GM12878 (cell line): ENCODE measurements at places on chromosomes 12 and 14.

GRCh38 chr12:104850781-104851180 is 107.3 kb downstream of the SLC41A2 start:
- DNase-seq, result no peak

GRCh38 chr12:13218641-13219040 is 22.1 kb downstream of the EMP1 start:
- no peak for DNase-seq

DNA sequence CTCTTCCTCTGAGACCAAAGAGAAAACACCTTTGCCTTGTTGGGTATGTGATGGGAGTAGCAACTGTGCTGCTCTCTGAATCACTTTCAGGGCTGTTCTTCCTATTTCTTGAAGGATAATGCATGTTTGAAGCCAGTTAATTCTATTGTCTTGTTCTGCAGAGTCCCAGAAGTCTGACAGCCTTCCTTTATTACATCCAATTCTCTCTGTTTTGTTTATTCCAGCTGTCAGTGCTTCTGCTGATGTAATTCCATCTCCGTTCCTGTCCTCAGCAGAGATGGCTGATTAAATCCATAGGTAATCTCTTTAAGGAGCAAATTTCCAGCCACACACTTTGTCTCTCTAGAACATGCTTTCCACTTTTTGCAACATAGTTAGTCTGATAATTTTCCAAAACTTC is 59.7 kb downstream of the MGAT4C start:
- no peak for DNase-seq

DNA sequence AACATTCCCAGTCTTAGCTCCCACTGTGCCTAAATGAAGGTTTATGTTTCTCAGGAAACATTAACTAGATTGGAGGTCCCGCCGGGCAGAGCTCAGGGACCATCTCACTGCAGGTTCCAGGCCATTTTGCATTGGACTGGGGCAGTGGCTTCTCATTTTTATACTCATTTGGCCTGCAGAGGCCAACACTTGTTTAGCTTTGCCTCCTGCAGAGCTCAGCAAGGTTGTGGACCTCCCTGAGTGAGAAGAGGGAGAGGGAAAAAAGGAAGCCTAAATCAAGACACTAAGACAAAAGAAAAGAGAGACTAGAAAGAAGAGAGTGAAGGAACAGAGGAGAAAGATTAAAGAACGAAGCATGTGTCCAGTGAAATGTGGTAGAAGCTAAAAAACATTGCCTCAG is 280.3 kb downstream of the AKAP6 start:
- no peak for DNase-seq

DNA sequence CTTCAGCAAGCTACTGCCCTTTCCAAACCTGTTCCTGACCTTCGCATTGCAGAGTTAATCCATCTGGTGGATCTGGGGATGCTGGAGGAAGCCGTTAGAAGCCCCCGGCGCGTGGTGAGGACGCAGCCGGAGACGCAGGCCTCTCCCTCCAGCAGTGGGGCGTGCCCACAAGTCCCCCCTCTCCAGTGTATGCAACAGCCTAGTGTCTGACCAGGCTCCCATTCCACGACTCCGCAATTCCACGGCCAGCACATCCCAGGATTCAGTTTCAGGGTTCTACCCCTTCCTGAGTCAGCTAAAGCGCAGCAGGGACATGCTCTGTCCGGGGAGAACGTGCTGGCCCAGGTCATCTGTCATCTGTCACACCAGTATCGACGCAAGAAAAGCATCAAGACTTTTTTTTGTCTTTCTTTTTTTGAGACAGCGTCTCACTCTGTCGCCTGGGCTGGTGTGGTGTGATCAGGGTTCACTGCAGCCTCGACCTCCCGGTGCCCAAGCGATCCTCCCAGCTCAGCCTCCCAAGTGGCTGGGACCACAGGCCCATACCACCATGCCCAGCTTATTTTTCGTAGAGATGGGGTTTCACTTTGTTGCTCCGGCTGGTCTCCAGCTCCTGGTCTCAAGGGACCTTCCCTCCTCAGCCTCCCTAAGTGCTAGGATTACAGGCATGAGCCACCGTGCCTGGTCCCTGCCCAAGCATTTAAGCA is 8.0 kb upstream of the DYNC1H1 start:
- DNase-seq, result no peak

- DNase-seq, result no peak
These were observed 1.7 kb downstream of the SLC2A3 start for GRCh38 chr12:7934091-7934888.

- DNase-seq, result no peak
These were observed 106.1 kb downstream of the PTPN11 start for GRCh38 chr12:112524676-112525425.

DNA sequence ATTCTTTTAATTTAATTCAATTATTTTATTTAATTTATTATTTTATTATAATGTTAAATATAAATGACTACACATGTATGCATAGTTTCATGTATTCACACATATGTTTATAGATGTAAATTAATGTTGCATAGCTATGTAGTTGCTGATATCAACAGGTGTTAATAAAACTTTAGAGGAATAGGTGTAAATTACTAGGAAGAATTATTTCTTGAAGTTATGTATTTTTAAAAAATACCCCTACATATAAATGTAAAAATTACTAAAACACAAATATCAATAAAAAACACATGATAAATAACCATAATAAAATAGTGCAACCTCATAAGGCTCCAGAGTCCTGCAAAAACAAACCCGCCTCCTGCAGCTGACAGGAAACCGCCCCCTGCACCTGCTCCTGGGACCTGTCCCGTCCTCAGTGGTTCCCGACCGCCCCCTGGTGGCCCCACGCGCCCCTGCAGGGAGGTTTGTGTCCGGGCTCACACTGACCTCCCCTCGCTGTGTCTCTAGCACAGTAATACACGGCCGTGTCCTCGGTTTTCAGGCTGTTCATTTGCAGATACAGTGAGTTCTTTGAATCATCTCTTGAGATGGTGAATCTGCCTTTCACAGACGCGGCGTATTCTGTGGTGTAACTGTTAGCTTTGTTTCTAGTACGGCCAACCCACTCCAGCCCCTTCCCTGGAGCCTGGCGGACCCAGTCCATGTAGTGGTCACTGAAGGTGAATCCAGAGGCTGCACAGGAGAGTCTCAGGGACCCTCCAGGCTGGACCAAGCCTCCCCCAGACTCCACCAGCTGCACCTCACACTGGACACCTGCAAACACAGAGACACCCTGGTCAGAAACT is 1264.0 kb downstream of the TMEM121 start:
- DNase-seq, result no peak

DNA sequence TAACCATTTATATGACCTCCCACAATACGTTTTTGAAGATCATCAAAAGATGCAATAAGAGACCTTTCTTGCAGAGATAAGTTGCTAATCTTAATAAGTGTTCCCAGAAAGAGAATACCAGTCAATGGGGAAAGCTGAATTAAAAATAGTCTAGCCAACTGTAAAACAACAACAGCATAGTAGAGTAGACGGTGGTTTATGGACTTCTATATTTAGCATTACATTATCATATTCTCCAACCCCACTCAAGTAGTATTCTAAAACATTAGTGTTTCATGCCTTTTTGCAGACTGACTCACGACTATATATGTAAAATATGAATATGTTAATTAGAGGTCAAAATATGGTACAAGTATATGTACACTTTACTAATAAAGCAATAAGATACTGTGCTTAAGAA is 218.9 kb downstream of the MED13L start:
- DNase-seq, result no peak

GRCh38 chr12:130336723-130337487 is 782 bp upstream of the PIWIL1 start:
- no peak for DNase-seq

DNA sequence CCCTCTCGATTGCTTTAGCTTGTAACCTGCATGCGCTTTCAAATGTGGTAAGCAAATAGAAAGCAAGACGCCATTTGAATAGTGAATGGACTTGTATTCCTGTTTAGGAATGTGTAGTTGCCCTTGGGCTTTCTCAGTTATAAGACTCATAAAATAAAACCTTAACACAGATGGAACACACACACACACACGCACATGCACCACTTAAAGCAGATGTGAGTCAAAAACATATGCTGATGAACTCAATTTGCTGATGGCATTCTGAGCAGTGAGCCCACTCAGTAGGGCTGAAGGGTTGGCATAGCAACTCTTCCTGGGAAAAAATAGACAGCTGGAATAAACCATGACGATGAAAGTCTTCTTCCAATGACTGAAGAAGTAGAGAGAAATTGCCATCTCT is 360.5 kb downstream of the APAF1 start:
- no peak for DNase-seq

DNA sequence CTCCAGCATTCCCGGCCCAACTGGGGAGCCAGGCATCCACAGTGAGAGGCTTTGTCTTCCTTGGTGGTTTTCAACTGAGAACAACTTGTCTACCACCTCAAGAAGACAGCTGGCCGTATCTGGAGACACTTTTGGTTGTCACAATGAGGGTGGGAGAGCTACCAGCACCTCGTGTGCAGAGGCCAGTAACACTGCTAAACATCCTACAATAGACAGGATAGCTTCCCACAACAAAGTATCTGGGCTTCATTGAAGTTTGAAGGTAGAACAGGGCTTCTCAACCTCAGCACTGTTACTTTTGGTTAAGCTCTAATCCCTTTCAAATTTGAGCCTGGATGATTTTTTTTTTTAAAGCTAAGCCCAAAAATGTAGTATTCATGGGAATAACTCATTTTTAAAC is 10.9 kb downstream of the SLC7A8 start:
- DNase-seq, result no peak

DNA sequence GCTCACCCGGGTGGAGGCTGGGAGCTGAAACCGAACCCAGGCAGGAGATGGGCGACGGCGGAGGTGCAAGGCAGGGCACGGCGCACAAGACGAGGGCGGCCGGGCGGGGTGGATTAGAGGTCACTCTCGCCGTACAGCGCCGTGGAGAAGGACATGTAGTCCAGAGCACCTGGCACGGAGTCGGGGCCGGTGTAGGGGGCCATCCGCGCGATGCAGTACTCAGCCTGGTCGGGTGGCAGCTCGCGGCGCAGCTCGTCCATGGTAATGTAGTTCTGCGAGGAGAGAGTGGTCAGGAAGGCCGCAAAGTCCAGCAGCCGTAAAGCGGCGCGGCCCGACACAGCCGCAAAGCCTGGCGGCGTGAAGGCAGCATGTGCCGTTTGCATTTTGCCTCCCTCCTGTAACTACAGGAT is 81.9 kb upstream of the ZFP36L1 start:
- DNase-seq, result no peak

DNA sequence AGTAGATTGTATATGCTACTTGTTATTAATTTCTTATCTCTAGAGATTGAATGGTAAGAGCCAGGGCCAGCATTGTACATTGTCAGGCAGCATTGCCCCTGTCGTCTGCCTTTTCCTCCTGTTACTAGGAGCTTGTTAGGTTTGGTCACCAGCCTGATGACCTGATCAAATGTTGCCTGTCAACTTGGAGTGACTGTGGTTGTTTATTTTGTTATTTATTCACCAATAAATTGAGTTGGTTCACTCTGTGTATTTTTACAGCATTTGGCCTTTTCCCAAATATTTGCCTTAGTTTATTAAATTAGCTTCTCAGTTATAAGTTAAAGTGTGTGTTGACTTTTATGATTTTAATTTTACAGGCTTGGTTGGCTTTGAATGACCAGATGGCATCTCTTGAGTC is 88.4 kb downstream of the PRKCH start:
- no peak for DNase-seq

- no peak for DNase-seq
These were observed 648.1 kb downstream of the BCL11B start for GRCh38 chr14:98623788-98624415.

DNA sequence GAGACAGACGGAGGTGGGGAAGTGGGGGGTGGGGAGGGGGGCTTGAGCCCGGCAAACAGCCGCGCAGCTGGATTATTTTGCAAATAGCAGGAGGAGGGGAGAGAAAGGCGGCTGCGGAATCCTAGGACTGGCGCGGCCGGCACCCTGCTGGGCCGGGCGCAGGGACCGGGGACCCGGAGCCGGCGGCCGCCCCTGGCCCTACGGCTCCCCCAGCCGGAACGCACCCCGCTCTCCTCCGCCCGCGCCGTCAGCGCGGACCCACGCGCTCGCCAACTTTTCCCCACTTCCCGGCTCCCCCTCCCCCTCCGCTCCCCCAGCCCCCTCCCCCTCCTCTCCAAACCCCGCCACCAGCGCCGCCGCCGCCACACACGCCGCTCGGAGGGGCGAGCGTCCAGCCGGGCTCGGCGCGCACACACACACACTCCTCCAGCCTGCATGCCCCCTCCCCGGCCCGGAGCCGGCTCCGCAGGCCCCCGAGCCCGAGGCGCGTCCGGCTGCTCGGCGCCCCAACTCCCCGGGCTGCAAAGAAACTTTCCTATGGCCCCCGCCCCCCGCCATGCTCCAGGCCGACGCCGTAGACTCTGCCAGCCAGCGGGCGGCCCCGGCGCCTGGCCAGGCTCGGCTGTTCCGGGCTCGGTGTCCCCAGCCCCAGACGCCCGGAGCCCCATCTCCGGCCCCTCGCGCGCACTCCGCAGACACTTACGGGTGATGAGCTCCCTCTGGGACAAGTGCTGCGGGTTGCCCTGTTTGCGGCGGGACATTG is 1.4 kb downstream of the BCL11B start:
- no peak for DNase-seq

DNA sequence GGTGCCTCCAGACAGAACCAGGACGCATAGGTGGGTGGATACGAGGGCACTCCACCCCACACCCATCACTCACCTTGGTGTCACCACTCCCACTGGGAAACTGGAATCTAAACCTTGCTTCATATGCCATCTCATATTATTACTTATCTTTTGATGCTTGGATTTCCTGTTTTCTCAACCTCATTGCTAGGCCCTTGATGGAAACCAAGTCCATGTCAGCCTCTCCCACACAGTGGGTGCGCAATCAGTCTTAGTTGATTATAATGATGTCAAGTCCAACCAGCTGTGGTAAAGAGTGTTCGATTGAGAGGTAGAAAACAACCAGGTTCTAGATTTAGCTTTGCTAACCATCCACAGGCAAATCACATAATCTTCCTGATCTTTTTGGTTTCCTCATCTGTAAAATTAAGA is 584 bp upstream of the DDHD1 start:
- DNase-seq, result no peak

GRCh38 chr12:74043343-74043742 is 494.3 kb upstream of the ATXN7L3B start:
- DNase-seq, result no peak

DNA sequence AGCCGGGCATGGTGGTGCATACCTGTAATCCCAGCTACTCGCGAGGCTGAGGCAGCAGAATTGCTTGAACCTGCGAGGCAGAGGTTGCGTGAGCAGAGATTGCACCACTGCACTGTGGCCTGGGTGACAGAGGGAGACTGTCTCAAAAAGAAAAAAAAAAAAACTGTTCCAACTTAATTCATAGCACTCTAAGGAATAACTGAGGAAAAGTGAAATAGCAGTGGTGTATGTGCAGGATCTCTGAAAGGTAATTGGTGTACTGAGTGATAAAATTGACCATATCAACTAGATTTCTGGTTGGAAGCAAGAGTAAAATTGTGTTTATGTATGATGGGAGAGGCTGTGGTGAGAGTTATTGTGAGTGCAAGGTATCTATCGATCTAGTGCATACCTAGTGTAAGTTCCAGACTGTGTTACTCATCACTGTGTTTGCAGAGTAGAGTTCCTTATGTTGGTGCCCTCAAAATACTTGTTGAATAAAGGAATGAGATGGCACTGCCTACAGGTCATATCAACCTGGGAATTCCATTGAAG is 6.3 kb downstream of the CAND1 start:
- DNase-seq, result no peak

GRCh38 chr12:88578276-88579160 is 1.8 kb downstream of the KITLG start:
- DNase-seq, result no peak
